ENCODE measurements at places on chromosomes 16 and 17.

DNA sequence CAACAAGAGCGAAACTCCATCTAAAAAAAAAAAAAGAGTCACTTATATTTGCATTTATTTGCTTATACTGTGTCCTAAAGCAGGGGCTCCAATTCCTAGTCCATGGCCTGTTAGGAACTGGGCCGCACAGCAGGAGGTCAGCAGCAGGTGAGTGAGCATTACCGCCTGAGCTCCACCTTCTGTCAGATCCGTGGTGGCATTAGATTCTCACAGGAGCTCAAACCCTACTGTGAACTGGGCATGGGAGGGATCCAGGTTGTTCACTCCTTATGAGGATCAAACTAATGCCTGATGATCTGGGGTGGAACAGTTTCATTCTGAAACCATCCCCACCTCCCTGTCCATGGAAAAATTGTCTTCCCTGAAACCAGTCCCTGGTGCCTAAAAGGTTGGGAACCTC, 24.9 kb downstream of the ITGB3 start:
- DNase-seq: no peak

DNA sequence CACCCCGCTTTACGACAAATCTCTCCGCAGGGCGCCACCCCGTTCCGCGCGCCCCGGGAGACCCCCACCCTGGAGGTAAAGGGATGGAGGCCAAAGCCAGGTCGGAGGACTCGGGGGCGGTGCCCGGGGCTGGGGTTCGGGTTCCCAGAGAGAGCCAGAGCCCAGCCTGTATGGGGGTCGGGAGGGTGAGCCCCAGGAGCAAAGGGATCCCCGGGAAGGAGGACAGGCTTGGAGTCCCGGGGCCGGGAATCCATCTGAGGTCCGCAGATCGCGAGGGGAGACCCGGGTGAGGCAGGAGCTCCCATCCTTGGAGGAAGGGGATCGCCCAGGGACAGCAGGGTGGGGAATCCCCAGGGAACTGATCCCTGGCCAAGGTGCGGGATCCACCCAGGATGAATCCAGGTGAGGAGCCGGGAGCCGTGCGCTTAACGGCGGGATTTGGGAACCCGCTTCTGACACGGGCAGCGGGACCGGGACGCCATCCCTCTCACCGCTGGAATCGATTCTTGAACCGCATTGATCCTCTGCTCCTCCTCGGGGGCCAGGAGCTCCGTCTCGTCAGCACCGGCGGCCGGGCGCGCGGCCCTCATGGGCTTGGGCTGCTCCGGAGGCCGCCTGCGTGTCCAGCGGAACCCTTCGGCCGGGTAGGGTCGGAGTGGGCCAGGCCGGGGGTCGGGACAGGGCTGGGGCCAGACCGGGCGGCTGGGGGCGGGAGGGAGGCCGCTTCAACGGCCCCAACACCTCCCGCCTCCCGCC, at the start of gene MMD:
Gene MMD, minus strand, starts transcription at position 657 of the 756 bp plus-strand sequence. Its CDS starts 140 bp downstream, at position 517.
- DNase-seq: no peak

- DNase-seq: peak; percentile 81
Measured at GRCh38 chr16:57277586-57277985, 6.9 kb downstream of the PLLP start.

- DNase-seq: no peak
Measured at GRCh38 chr17:32805029-32805976, 71.6 kb downstream of the MYO1D start.

DNA sequence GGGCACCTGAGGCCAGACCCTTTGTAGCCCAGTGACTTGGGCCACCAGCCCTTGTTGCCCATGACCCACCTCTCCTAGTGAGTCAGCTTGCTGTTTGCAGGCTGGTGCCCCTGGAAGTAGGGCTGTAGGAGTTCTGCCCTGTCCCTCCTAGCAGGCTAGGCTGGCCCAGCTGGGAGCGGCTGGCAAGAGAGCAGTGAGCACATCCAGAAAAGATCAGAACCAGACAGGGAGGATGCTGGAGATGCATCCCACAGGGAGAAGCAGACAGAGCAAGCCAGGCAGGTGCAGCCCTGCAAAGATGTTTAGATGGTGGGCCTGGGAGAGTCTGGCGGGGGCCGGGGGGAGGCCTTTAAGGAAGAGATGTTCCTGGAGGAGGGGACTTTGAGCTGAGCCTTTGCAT, 2.4 kb downstream of the SLC5A10 start:
- no peak for DNase-seq

DNA sequence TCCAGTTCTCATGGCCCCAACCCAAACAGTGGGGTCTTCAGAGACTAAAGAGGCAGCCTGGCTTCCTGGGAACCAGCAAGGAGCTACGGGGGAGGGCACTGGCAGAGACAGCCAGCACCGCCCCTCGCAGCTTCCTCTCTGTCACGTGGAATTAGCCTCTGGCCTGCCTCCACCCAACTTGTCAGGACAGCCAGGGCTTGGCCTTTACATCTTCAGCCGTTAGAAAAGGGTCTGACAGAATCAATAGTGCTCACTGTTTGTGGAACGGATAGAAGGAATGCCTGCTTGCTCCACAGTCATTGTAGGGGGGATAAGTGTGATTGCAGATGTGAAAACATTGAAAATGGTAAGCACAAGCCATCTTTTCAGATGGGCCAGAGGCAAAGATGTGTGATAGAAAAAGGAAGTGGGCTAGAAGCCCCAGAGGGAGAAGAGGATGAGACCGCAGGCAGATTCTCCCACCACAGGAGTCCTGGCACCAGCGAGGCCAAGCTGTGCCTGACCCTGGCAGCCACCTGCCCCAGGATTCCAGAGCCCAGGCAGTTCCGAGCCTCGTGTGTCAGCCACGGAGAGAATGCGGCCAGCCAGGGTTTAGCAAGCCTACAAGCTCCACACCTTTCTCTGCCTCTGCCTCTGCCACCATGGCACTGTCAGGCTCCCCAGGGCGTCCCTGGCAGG, 18.6 kb downstream of the GRIN2C start:
- no peak for DNase-seq

DNA sequence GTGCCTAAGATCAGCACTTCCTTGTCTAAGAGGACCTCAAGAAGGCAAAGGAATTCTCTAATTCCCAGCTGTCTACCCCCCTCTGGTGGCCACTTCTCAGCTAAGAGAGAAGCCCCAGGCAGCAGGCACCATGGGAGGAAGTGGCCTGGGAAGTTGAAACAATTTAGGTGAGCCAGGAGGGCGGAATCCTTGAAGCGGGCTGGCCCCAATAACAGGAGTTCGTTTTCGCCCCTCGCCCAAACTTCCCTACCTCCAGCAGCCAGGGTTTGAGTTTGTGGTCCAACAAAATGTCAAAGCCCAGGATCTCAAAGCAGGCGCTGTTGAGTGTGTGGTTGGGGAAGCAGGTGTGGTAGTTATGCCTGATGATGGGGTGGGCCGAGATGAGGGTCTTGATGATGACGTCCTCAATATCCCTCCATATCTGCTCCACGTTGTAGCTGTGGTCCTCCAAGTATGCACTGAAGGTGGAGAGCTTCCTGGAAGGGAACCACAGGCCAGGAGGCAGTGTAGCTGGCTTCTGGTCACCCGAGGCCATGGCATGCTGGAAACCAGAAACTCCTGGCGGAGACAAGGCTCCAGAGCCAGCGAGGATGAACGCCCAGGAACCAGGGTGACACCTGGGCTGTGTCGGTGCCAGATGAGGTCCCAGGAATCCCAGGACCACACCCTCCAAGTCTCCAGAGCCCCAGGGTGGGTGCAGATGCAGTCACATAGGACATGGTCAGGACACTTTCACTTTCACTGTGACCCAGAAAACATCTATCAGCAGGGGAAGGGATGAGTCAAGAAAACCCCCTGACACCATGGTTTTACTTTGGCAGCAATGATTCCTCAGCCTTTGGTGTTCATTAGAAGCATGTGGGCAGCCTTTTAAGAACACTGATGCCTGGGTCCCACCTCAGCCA, 25.6 kb downstream of the TTLL6 start:
- no peak for DNase-seq

DNA sequence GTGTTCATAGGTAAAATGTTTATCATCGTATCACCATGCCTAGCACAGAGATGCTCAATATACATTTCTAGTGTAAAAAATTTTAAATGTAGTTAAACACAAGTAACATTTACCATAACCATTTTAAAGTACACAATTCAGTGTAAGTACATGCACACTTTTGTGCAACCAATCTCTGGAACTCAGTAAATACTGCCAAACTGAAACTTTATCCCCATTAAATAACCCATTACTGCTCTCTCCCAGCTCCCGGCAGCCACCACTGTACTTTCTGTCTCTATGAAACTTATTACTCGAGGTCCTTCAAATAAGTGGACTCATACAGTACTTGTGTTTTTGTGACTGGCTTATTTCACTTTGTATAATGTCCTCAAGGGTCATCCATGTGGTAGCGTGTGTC, 29.0 kb downstream of the RMI2 start:
- DNase-seq: no peak

DNA sequence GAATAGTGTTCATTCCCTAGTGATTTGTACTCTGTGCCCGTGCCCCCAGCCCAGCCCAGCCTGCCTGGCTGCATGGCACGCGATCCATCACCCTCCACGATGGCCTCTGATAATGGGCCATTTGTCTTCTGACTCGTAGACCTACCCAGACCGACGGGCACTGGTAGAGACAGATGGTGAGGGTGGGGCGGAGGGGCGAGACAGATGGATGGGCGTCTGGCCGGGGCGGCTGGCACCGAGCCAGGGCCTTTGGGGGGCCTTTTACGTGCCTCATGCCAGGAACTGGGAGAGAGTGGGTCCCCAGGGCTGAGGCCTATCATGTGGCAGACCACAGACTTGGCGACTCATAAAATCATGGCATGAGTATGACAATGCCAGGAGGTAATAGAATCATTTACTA, 25.4 kb downstream of the CRHR1 start:
- DNase-seq: no peak

GRCh38 chr16:87845807-87846619, 23.3 kb downstream of the SLC7A5 start:
- DNase-seq: no peak

DNA sequence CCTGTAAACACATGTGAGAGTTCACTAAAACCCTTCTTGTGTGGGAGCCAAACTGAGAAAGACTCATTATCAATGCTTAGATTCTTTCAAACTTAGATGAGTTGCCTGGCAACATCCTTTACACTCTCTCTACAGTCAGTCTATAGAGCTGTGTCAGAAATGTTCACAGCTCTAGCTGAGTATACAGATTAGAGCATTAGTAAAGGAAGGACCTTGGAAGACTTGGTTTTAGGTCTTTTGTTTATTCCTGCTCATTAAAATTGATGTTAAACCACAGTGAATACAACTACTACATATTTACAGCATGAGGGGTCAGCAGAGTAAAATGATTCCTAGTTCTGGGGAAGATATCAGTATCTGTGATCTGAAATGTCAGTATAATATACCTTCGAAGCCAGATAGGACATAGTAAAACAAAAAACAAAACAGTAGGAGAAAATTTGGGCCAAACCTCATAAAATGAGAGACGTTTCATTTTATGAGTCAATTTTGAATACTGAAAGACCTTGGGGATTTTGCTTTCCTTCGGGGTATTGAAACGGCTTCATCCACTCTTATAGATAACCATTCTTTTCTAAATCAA, 186.0 kb downstream of the TANC2 start:
- no peak for DNase-seq

DNA sequence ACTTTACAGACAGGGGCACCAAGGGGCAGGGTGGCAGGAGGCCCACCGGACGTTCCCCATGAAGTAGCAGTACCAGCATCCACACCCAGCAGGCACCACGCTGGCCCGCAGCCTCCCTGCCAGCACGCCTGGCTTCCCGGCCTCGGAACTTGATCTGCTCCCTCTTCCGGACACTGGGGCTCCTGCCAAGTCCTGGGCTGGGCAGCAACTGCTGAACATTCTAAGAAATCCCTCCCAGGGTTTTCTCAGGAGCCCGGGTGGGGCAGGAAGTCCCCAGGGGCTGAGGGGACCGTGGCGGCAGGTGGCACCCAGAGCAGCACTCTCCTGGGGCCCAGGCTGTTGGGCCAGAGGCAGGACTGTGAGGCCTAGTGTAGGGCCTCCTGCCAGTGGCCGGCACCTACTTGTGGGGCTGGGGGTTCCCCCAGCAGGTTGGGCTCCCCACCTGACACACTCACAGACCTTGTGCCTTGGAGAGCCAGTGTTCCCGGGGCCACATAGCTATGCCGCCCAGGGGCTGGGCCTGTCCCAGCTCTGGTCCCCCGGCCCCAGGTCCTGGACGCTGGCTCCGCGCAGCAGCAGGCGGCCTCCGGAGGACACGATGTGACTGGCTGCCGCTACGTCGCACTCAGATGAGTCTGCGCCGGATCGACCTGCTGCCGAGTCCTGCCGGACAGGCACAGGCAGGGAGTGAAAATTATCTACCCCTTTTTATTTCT, 86.2 kb upstream of the CBX4 start:
- DNase-seq: no peak

- no peak for DNase-seq
Measured at GRCh38 chr16:3736116-3736515, 18.8 kb upstream of the TRAP1 start.

DNA sequence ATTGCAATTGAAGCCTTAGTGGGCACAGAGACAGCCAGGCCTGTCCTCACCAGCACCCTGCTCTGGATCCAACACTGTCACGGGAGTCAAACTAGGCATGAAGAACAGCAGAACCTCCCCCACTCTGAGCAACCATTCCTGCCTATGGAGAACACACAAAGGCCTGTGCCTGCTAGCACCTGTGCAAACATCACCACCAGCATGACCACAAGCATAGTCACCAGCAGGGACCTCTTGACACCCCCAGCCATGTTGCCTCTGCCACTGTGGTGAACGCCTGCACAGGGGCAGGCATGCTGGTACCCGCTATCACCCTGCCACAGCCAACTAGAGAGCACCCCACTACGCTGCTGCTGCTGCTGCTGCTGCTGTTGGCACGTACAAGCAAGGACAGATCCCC, 51.7 kb downstream of the CMC2 start:
- no peak for DNase-seq

- DNase-seq: no peak
Measured at GRCh38 chr16:86297391-86297790, 212.9 kb upstream of the FOXF1 start.

- DNase-seq: no peak
Measured at GRCh38 chr17:34356194-34356593, at the start of gene CCL13. TSS of gene CCL13 (plus strand) at chr17:34356480. CDS start at chr17:34356527, 47 bp downstream.

DNA sequence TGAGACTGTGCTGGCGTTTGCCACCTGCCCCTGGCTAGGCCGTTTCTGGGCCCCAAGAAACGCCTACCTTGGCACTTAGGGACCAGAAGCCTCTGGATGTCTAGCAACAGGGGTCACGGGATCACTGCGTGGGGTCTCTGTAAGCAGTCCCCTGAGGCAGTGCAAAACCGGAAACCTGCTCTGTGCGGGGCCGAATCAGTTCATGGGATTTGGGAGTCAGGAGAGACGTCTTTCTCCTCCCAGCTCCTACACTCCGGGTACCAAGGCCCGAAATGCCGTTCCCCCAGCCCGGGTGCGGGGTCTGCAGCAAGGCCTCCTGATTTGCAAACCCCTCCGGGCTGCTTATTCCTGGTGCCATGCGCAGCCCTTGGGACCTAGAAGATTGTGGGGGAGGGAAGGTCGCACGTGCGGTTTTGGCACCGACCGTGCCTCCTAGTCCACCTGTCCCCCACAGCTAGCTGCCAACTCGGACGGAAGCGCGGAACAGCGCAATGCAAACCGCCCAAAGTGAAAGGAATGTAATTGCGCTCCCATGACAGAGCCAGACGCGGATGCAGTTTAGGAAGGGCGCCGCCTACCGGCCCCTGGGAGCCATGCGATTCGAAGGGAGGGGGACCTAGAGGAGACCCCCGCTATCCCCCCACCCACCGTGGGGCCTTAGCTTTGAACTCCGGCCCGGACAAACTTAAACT, 6.5 kb downstream of the IRX5 start:
- DNase-seq: no peak

- no peak for DNase-seq
Measured at GRCh38 chr17:28274591-28275265, 44.3 kb upstream of the TMEM97 start.

- no peak for DNase-seq
Measured at GRCh38 chr17:48672340-48672739, 46.2 kb upstream of the HOXB9 start.

GRCh38 chr16:5451641-5452040, 354.0 kb upstream of the EEF2KMT start:
- DNase-seq: no peak
